T follicular helper cell (primary cell): ENCODE measurements at places on chromosomes 4 and X.

- no peak for DNase-seq
These were observed 72.1 kb downstream of the BEND4 start for GRCh38 chr4:42080306-42080705.

GRCh38 chr4:104330125-104330905 lies 164.4 kb downstream of the CXXC4 start:
- DNase-seq = no peak

- no peak for DNase-seq
These were observed 149.0 kb upstream of the SPOCK3 start for GRCh38 chr4:167383291-167383690.

DNA sequence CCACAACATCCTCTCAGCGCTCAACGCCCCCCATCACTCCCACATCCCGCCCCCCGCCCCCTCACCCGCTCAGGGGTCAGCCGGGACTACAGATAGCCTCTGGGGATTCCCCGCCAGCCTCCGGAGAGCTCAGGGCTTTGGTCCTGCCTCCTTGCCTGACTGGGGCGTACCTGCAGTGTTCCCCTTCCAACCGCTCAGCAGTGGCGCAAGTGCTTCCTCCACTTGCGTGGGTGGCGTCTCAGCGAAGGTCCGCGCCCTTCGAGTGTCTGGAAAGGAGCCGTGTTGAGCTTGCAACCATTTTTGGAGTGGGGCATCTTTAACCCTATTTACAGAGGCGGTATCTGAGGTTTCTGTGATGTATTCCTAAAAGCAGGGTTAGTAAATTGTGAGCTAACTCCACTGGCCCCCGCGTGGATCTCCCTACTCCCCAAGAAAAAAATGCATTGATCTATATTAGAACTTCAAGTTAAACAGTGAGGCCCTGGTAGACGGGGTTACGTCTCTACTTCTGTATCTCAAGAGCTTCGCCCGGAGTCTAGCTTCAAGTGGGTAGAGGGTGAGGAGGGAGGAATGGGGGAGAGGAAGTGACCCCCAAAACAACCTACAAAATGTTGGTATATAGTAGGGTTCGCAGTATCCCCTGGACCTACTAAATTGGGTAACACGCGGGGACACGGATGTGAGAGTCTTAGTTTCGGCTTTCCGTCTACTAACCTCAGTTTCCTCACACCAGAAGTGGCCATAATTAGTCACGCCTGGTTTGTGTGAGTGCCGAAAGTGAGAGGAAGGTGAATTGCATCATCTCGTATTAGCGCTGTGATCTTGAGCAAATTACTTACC lies 16.1 kb downstream of the NKX3-2 start:
- no peak for DNase-seq

- no peak for DNase-seq
These were observed 209.7 kb downstream of the ANTXR2 start for GRCh38 chr4:79863333-79863732.

DNA sequence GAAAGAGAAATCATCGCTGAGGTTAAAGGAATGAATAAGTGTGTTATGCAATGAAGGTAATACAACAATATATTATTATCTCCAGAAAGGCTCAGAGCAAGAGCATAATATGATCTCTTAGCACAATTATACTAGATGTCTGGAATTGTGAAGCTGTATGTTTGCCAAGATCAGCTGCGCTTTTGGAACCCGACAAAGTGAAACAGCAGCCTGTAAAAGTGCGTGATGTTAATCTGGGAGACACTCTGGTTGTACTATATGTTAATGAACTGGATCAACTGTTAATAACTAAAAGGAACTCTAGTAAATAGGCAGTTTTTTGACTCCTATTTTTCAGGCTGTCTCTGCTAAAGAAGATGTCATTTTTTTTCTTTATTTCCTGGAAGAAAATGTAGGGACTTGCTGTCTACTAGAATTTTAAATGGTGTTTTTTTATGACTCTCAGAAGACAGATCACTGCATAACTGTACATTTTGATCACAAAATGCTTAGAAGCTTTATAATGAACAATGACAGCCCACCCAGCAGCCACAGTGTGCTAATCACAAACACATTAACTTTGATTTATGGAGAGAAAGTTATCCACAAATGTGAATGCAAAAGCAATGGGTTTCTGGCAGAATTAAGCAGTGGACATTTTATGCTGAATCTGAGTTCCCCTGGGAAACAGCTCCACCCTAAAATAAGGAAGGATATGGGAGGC lies 50.2 kb downstream of the UGT2B28 start:
- DNase-seq = no peak

DNA sequence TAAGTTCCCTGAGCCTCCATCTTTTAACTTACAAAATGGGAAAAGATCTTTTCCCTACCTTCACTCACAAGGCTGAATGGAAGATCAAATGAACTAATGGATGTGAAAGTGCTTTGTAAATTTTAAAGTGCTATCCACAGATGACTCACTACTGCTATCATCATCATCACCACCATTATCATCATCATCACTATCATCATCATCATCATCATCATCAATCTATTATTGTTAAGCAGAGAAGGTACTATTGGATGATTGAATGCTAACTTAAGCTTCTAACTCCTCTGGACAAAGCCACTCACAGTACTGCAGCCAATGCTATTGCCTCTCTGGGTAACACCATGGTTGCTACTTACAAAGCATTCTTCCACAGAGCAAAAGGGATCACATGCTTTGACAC lies 1.9 kb downstream of the FRMD7 start:
- no peak for DNase-seq

GRCh38 chr4:13601848-13602247 lies 25.7 kb downstream of the BOD1L1 start:
- DNase-seq = no peak

DNA sequence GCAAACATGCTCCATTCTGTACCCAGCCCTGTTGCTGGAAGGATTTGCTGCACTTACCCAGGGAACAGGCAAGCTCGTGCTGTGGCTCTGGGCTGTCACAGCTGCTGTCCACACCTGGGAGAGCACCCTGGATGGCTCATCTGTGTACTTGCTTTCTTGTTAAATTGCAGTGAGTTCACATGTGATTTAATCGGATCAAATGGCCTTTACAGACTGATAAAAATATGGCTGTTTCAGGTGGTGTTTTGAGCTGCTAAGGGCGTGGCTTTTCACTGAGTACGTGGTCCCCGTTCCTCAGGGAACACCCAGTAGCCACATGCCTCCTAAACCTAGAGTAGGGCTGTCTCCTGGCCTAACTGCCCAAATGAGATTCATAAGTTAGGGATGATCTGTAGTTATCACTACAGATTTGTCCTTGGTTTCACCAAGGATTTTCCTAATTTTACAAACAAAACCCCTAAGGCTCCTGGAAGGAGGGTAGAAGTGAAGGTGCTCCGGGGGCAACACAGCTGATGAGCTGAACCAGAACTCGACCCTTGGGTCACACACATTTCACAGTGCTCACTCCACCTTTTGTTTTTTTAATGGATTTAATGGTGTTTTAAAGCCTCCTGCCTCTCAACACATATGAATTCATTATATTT lies 13.7 kb downstream of the KLKB1 start:
- DNase-seq = no peak

DNA sequence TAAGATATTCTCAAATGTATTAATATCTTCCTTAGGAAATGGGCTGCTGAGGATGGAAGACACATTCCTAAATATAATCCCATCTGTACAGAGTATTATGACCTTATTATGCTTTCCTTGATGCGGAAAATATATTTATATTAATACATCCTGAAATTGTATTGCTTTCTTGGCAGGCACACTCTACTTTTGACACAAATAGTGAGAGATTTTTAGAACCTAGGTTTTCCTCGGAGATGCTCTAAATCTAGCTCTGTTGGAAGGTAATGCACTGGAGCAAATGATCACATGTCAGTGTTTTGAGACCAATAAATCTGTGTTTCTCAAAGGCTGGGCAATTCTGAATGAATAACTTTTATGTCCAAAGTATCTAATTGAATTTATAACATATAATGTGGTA lies 94.3 kb upstream of the MAGEC2 start:
- DNase-seq = no peak

- no peak for DNase-seq
These were observed 559.6 kb downstream of the SPRY1 start for GRCh38 chr4:123956204-123956603.

DNA sequence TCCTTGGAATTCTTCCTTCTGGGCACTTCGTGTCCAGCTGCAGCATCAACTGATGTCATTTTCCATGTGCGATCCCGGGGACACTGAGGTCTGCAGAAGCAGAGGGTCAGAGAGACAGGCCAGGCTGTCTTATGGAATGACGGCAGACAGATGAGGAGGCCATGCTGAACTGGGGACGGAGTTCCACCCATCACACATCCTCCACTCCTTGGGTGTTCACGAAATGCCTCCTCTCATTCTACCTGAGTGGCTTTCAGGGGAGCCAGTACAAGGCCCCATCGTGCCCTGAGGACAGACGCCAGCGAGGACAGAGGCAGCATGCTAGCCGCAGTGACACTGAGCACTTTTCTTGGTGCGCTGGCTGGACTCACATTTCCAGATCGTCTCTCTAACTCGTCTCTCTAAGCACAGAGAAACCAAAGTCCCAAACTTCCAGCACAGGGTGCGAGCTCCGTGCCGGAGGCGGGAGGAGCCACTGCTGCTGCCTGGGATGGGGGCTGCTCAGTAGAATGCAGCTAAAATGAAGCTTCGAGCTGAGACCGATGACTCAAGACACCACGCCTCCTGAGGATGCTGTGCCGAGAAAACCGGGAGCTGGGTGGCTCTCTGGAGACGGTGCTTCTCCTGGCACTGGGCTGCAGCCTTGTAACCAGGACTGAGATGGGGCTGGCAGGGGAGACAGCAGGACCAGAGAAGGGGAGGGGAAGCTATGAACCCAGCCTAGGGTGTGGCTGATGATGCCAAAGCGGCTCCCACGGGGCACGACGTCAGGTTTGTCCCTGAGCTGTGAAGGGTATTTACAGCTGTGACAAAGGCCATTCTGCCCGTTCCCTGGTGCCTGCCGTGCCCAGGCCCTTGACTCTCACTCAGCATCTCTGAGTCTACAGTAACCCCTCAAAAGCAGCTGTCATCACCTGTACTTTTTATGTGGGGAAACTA lies 8.2 kb downstream of the ABLIM2 start:
- DNase-seq = no peak

- DNase-seq = no peak
These were observed 213.1 kb upstream of the HDX start for GRCh38 chrX:84715315-84715714.

DNA sequence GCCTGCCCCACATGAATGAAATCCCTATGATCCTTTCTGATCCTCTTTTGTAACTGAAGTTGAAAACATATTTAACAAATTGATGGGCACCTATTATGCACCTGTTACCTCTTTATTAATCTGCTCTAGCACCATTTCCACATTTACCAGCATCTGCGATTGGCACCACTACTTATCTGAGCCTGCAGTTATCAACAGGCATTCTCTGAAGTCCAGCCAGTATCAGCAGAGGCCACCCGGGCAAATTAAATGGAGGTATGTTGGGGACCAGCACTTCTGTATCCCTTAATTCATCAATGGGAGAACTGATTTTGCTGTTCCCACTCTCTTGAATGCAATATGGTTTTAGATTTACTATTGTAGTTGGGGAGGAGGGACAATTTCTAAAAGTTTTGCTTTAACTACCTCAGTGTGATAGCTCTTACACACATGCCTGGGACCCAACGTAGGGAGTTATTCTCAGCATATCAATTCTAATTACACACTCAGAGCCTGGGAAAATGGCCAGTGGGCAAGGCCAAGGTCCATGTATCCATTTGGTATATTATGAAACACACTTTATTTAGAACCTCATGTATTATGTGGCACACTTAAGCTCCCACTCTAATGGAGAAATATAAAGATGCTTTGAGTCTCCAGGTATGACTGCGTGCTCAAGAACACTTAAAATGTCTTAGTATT lies 1927.1 kb upstream of the PCDH7 start:
- DNase-seq = no peak

GRCh38 chr4:107890779-107891178 lies 40.6 kb upstream of the CYP2U1 start:
- no peak for DNase-seq

GRCh38 chr4:98290511-98290910 lies 29.3 kb downstream of the RAP1GDS1 start:
- no peak for DNase-seq

- DNase-seq = peak; percentile 25
These were observed 7.9 kb downstream of the BDH2 start for GRCh38 chr4:103091601-103092223.

DNA sequence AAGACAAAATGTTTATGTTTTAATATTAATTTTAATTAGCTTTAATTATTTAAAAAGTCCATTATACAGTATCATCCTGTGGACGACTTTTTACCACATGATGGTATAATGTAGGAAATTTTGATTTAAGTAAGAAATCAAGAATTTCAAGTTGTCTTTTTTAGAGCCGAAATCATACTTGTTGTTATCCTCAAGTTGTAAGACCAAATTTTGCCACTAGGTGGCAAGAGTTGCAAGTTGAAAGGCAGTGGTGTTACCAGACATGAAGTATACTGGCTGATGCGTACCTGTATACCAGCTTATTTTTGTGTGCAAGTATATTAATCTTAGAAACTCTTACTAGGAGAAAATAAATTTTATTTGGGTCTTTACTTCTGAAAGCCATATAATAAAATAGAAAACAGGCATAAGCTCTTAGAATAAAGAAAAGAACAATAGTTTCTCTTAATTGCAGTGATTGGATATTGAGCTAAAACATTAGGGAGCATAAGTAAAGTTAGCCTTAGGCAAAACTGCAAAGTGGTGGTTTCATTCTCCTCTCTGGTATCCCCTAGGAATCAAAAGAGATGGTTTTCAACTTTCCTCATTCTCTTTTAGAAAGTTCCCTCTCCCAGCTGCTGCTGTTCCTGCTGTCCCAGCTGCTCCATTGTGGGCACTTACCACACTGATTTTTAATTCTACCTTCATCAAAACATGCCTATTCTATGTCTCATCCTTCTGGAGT lies 118.0 kb upstream of the WDFY3 start:
- DNase-seq = no peak

DNA sequence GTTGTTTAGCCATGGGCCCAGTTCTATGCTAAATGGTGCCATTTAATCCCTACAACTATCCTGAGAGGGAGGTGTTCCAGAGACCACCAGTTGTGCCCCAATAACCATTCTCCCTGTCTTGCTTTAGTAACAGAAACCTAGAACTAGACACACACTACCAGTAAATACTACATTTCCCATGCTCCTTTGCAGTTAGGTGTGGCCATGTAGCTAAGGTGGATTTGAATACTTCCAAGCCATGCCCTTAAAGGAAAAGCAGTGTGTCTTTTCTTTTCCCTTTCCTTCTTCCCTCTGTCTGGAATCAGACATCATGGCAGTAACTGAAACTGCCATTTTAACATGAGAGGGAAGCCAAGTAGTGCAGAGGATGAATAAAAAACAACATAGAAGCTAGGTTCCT lies 90.9 kb upstream of the TMEM33 start:
- DNase-seq = no peak

- DNase-seq = no peak
These were observed 3.5 kb upstream of the MAD2L1 start for GRCh38 chr4:120070196-120070595.
